HuH-7.5 (cell line): ENCODE measurements at places on chromosomes 3 and 15.

DNA sequence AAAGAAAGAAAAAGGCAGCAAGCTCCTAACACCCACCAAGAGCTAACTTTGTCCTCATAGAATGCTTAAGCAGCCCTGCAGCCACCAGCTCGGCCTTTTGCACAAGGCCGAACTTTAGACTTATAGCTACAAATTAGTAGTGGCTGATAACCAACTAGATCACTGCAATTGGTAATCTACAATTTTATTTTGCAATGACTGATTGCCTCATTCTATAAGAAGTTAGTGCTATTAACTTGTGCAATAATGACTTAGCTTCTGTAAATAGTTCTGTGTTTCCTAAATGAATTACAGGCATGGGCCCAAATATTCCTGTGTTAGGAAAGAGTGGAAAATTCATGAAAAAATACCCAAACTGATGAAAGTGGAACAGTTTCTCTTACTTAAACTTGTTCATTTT lies 284.8 kb upstream of the CFAP20DC start:
- DNase-seq, result no peak

- DNase-seq, result no peak
Measured at GRCh38 chr15:87732976-87733375, 523.6 kb downstream of the NTRK3 start.

GRCh38 chr3:111998636-111999483 lies at the start of gene TAGLN3:
TAGLN3 (plus strand) TSS chr3:111998922; CDS start chr3:111999423, 501 bp downstream.
- no peak for DNase-seq

DNA sequence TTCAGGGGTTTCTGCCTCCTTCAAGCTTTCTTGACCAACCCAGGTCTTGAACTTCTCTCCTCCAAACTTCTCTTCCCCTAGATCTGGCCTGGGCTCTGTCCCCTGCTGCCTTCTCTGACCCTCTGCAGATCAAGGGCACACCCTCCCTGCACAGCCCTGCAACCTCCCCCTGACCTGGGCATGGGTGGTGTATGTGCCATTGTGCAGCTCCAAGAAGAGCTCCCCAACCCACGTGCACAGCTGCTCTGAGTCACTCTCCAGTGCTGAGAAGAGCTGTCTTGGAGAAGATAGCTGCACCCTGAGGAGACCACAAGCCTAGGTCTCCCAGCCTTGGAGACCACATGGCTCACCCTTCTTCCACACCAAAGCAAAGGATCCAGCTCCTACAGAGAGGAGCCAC lies 8.0 kb downstream of the MAN2C1 start:
- DNase-seq, result no peak

GRCh38 chr3:159761369-159761768 lies 227.3 kb upstream of the IL12A start:
- no peak for DNase-seq

DNA sequence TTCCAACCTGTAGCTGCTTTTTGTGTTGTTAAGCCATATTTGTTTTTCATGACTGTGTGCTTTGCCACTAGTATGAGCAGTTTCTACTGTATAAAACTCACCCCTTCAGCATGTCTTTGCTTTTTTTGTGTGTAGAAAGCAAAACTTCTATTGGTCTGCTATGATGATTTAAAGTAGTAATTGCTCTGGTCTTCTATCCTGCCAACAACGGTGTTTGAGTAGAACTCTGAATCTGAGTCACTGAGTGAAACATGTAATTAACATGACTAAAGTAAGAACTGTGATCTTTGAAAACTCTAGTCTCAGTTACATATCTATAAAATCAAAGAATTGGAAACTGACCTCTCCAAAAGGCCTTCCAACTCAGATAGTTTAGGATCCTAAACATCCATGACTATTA lies 133.6 kb downstream of the TPRG1 start:
- DNase-seq, result no peak

- no peak for DNase-seq
Measured at GRCh38 chr3:27594096-27594690, 110.0 kb upstream of the SLC4A7 start.

DNA sequence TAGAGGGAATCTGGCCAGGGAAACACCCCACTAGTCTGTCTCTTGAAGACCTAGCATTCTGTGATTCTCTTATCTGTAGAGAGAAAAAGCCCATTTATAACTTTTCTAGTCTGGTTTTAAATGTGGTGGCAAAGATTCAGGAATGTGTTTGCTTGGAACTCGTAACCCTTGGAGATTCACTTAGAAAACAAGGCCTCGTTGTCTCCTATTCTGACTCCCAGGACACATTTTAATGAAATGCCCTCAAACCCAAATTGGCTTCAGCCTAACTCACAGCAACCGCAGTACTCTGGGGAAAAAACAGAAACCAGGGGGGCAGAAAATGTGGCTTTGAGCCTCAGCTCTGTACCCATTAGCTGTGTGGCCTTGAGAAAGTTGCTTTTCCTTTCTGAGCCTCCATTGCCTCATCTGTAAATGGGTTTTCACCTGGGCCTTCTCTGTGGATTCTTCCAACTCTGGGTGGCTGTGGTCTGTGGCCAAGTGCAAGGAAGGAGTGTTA lies 36.5 kb downstream of the RPLP1 start:
- DNase-seq, result no peak
